ENCODE measurements at places on chromosomes 1 and 21.
A peak's percentile ranks its signal among the peaks of the same experiment; 100 is the strongest.

DNA sequence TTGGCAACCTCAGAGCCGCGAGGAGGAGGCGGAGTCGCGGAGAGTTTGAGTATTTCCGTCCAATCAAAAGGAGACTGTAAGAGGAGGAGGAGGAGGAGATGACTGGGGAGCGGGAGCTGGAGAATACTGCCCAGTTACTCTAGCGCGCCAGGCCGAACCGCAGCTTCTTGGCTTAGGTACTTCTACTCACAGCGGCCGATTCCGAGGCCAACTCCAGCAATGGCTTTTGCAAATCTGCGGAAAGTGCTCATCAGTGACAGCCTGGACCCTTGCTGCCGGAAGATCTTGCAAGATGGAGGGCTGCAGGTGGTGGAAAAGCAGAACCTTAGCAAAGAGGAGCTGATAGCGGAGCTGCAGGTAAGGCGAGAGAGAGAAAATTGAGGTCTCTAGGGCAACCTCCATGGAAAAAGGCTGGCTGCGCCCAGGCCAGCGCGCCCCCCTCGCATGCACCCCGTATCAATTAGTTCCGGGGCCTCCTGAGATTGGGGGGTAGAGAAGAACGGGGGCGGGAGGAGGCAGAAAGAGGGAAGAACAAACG is at the start of gene PHGDH:
TSS of gene PHGDH (plus strand) at position 131 of the 538 bp plus-strand sequence. CDS start at position 220, 89 bp downstream.
- peak; percentile 16 for DNase-seq

GRCh38 chr1:25178917-25179561 is 53.3 kb downstream of the SYF2 start:
- DNase-seq, result no peak

DNA sequence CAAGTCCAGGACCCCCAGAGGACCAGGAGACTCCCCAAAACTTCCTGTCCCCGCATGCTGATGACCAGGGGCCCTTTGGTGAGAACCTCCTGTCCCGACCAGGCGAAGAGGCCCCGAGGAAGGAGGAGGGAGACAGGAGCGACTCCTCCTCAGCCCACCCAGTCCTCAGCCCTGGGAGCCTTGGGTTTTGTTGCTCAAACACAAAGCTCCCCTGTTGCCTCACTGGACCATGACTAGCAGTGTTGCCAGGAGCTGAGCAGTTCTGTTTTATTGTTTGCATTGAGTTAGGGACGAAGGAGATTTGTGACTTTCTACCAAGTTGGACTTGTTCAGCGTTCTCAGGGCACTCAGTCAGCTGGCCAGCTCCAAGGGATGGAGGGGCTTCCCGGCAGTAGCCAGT is 10.0 kb downstream of the UMODL1 start:
- DNase-seq, result no peak

DNA sequence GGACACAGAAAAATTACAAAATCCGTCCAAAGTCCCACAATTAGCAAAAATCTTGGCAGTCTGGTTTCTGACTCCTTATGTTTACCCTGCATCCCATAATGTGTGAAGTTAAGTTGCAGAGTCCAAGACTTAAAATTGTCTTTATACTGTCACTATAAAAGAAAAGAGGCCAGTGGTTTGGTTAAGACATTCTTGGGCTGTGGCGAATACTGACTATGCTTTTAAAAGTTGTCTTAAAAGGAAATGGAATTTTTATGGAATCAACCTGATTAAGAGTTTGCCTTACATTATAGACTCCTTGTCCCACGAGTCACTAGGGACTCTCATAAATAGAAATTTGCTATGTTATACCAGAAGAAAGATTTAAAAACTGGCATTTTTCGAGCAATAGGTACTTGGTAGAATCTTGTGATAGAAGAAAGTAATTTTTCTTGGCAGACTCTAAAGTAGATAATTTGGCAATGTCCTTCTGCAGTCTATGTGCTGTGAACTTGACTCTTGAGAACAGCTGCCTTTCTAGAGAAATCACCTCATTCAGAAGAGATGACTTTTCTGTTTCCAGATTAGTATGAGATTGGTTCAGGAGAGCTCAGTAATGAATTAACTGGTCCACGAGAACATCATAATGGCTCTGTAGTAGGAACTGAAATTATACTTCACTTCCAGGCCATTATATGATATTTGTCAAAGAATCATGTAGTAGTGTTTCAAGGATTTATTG is 31.8 kb downstream of the NTNG1 start:
- DNase-seq, result no peak

GRCh38 chr21:45537111-45537745 is 5.0 kb downstream of the SLC19A1 start:
- no peak for DNase-seq

GRCh38 chr1:200410566-200410878 is 686 bp upstream of the ZNF281 start:
- no peak for DNase-seq

GRCh38 chr21:35819134-35819533 is 241.2 kb downstream of the SETD4 start:
- no peak for DNase-seq

DNA sequence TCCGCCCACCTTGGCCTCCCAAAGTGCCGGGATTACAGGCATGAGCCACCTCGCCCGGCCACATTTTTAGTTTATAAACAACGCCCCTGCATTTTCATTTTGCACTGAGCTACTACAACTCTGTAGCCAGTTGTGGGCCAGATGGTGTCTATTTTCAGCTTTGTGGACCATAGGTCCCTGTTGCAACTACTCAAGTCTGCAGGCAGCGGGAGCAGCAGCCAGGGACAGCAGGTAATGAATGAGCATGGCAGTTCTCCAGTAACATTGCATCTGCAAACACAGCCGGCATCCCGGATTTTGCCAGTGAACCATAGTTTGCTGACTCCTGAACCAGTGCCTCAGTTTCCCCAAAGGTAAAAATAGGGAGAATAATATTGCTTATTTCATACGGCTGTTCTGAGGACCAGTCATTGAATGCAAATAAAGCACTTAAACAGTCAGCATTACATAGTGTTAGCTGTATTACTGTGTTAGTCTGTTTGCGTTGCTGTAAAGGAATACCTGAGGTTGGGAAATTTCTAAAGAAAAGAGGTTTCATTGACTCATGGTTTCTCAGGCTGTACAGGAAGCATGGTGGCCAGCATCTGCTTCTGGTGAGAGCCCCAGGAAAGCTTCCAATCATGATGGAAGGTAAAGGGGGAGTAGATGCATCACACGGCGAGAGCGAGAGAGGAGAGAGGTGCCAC is 65.5 kb upstream of the SLC45A1 start:
- DNase-seq, result no peak

- DNase-seq, result no peak
Measured at GRCh38 chr1:209883341-209883971, 54.6 kb upstream of the SYT14 start.

DNA sequence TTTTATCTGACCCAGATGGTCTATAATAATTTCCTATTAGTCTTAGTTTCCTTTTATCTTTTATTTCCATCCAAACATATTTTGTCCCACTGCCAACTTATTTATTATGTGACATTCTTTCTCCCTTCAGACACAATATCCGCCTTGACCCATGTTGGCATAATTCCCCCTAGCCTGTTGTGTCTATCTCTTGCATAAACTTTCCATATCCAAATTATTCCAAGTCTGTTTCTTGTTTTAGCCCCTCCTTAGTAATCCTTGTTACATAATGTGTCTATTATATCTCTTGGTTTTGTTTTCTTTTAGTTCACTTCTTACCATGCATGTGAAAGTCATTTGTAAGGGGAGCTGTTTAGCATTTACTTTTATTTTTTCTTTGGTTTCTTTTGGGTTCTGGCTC is 81.6 kb upstream of the CACHD1 start:
- DNase-seq, result no peak

- DNase-seq, result no peak
Measured at GRCh38 chr1:152137215-152137614, 21.8 kb downstream of the RPTN start.

Measured in activated CD8-positive, alpha-beta memory T cell treated with anti-CD3 and anti-CD28 coated beads for 4 hours (primary cell).